ENCODE measurements at places on chromosomes 13 and 19.

- DNase-seq = no peak
These were observed 1.2 kb downstream of the RFXAP start for GRCh38 chr13:36820222-36820621.

DNA sequence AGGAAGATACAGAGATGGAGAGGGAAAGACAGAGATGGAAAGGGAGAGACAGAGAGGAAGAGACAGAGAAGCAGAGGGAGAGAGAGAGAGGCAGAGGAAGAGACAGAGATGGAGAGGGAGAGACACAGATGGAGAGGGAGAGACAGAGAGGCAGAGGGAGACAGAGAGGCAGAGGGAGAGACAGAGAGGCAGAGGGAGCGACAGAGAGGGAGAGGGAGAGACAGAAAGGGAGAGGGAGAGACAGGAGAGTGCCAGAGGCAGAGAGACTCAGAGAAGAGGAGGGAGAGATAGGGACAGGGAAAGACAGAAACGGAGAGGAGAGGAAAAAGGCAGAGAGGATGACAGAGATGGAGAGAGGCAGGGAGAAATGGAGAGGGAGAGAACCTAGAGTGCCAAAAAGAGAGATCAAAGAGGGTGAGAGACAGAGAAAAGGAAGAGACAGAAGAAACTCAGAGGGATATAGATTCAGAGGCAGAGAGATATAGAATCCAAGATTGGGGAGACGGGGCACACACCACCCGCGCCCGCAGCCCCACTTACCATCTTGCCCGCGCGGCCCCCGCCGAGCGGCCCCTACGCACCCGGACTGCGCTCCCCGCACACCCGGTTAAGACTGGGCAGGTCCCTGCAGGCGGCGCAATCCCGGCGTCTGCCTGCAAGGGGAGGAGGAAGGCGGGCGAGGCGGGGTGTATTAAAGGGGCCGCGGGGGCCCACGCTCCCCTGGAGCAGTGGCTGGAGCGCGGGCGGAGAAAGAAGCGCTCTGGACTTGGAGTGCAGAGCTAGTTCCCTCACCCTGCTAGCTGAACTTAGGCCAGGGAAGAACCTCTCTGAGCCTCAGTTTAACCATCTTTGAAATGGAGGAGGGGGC lies 10.7 kb downstream of the TM6SF2 start:
- DNase-seq = no peak

DNA sequence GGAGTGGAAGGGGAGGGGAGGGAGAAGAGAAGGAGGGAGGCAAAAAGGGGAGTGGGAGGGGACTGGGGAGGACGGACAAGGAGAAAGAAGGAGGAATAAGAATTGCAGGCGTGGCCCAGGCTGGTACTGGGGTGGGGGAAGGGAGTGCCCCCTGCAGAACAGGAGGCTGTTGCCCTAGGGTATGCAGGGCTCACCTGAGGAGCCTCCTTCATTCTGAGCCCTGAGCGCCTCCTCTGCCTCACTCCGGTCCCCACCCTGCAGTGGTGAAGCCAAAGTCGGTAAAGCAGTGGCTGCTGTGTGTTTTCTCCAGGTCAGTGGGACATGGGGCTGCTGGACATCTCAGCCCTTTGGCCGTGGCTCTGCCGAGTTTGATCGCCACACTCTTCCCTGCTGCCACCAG lies 9.1 kb upstream of the CDC16 start:
- DNase-seq = no peak

DNA sequence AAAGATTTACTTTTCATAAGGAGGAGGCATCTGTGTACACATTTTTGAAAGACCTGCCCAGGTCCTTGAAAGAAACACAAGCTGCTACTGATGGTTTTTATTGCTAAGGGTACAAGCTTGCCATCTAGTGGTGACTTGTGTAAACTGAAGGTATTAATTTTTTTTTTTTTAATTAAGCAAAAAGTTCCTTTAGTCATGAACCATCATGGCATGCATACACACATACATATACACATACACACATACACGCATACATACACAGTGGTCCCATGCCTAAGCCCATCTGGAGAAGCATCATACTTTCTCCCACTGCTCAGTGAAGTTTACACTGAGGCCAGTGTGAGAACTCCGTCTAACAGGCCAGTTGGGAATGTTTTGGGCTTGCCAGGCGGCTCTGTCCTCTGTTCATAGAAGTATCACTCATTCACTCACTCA lies 312.5 kb downstream of the DCLK1 start:
- peak; percentile 21 for DNase-seq

- DNase-seq = no peak
These were observed 152.3 kb downstream of the TM9SF2 start for GRCh38 chr13:99653526-99653925.

- no peak for DNase-seq
These were observed 7.7 kb downstream of the CDX2 start for GRCh38 chr13:27961227-27962085.

DNA sequence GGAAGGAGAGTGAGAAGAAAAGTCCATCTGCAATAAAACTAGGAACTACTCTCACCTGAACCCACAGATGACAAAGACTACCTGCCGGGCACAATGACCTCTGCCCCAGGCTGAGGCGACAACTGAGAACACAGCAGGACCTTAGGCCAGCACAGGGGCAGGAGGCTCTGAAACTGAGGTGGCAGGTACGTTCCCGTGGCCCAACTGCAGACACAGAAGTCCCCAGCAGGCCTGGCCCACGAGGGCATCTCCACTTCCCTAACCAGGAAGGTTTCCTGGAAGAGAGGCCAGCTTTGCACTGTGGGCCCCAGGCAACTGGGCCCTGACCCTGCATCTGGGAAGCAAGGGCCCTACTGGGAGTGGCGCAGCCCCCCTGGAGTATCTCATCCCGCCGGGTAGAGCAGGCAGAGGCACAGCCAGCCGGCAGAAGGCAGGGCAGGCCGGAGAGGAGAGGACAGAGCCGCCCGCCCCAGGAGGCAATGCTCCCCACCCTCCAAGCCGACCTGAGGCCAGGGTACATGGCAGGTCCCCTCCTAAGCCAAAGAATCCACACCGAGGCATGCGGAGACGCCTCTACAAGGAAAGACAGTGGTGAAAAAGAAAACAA lies 32.7 kb downstream of the STK24 start:
- DNase-seq = no peak

DNA sequence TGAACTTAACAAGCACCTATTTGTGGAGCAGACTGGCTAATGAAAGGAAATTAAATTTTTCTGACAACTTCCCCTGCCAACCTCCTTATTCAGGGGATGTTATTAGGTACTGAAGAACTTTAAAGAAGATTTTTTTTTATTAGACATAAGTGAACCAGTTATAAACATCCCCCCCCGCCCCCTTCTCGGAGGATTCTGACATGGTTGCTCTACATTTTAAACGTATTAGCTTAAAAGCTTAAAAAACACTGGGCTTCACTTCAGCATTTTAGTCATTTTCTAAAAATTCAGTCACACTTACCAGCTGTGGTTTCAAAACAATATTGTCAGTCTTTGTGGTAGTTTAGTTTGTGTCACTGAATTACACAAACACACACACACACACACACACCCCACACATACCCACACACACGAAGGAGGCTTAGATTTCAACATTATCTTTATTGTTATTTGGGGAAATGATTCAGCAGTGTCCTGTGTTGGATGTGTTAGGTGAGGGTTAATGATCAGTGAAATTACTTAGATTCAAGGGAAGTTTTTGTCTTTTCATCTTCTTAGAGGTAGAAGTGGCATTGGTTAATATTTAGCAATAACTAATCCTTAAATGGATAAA lies 145.7 kb downstream of the PCCA start:
- DNase-seq = peak; percentile 63

- no peak for DNase-seq
These were observed 3.8 kb upstream of the RAX2 start for GRCh38 chr19:3775831-3776230.
